HCT116 (cell line): ENCODE measurements at places on chromosomes 5 and 9.

- DNase-seq, result no peak
Observed at GRCh38 chr5:61281686-61282085, 50.4 kb upstream of the ZSWIM6 start.

DNA sequence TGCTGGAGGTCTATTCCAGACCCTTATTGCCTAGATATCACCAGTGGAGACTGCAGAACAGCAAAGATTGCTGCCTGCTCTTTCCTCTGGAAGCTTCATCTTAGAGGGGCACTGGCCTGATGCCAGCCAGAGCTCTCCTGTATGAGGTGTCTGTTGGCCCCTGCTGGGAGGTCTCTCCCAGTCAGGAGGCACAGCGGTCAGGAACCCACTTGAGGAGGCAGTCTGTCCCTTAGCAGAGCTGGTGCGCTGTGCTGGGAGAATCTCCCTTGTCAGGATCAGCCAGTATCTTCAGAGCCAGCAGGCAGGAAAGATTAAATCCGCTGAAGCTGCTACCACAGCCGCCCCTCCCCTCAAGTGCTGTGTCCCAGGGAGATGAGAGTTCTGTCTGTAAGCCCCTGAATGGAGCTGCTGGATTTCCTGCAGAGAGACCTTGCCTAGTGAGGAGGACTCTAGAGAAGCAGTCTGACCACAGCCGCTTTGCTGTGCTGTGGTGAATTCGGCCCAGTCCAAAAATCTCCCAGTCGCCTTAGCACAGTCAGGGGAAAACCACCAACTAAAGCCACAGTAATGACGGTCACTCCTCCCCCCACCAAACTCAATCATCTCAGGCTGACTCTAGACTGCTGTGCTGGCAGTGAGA lies 124.1 kb downstream of the JAKMIP2 start:
- DNase-seq, result no peak

- DNase-seq, result no peak
Observed at GRCh38 chr5:157978061-157978460, 119.1 kb upstream of the CLINT1 start.

DNA sequence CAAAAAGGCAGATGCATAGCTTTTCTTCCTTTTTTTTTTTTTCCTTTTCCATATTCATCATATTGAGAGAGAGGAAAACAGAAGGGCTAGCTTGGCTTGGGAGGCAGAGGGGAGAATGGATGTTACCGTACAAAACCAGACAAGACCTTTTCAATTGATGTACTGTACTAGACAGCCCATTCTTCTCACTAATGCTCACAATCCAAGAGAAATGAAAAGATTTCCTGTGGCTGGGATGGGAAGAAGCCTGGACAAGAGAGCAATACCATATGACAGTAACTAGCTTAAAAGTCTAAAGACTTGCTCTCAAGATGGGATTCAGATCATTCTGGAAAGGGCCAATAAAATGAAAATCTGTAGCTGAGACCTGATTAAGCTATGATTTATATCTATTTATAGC lies 3.4 kb downstream of the CEMIP2 start:
- DNase-seq, result no peak

DNA sequence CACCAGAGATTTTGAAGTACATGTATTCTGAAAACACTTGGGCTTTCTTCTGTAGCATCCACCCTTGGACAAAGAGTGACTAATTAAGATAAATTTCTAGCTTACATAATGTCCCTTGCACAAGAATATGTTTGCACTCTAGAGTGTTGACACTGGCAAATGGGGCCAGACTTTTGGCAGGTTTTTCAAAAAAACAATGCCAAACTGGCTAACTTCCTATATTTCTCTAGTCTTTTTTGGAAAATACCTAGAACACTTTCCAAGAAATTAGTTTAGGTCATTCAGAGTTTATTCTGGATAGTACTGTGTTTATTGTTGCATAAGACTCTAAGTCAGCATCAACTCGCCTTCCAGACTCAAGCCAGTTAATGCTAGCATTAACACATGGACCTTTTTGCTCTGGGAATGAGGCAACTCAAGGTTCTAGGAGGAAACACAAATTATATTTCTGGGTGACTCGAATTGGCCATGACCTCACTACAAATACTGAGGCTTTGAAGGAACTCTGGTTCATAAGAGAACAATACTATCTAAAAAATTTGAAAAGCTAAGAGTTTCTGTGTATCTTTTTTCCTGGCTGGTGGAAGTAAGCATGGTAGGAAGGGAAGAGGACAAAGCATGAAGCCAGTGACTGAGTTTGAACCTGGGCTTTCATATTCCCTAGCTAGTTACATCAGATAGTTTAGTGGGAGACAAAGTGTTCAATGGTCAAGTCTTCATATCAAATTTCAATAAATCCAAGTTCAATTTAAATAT lies 101.6 kb downstream of the NREP start:
- DNase-seq, result no peak

DNA sequence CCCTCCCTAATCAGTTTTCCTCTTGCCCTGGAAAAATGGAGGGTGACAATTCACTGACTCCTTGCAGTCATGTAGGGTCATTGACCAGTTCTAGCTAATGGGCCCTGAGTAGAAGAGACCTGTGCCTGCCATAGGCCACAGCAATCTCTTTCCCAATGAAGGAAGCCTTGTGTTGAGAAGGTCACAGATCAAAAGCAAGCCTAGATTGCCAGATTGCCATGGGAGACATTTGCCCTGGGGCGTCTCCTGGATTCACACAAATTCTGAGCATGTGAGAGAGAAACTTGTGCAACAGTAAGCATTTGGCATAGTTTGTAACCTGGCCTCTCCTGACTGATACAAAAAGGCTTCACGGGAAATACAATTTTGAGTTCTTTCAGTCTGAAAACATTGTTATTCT lies 148.0 kb downstream of the NUDT12 start:
- DNase-seq, result no peak

- no peak for DNase-seq
Observed at GRCh38 chr5:128409166-128409800, 128.8 kb downstream of the FBN2 start.

- DNase-seq, result no peak
Observed at GRCh38 chr9:69279084-69279731, 45.8 kb upstream of the ENTREP1 start.

DNA sequence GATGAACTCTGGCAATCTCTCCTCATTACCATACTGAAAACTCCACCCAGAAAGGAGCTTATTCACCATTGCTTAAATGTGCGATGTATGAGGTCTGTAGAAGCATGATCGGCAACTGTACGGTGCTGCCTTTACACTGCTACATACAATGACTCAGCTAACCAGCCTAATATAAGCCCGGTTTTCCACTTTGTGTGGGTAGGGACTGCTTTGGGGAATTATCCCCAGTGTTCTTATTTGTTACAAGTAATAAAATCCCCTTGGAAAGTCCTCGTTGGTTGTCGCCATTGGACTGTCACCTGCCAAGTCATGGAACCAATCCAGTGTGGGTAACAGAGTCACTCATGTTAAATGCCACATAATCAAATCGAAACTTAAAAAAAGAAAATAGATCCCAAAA lies 23.5 kb upstream of the TENT2 start:
- DNase-seq, result no peak

DNA sequence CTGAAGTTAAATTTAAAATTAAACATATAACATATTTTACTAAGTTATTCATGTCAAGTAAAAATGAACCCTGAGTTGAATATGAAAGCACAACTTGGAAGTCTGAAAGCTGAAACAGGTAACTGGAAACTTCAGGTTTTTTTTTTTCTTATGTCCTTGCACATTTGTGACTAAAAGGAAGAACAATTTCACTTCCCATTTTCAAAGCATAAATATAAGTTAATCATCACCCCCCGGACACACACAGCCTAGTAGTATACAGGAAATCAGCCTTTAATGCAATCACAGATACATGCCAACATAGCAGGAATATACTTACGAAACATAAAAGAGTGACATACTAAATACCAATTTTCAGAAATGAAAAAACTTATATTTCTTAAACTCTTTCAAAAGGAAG lies 225.9 kb downstream of the RFX3 start:
- no peak for DNase-seq

DNA sequence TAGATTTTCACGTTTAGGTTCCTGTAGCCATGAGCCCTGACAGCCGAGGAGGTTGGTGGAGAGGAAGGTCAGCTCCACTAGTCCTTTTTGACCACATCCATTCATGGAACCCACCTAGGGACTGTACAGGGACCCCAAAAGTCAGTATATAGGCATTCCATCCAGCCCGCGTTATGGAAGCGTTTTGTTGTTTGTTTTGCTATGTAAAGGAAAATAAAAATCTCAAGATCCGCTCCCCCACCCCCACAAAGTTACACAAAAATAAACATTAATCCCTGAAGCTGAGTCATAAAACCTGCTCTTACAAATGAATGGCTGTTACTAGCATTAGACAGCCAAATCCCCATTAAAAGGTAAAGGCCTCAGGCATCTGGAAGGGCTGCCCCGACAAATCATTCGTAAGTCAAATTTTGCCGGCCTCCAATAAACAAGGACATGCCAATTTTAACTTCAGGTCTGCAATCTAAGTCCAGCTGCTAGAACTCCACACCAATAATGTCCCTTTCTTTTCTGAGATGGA lies 292.9 kb downstream of the MED10 start:
- no peak for DNase-seq

DNA sequence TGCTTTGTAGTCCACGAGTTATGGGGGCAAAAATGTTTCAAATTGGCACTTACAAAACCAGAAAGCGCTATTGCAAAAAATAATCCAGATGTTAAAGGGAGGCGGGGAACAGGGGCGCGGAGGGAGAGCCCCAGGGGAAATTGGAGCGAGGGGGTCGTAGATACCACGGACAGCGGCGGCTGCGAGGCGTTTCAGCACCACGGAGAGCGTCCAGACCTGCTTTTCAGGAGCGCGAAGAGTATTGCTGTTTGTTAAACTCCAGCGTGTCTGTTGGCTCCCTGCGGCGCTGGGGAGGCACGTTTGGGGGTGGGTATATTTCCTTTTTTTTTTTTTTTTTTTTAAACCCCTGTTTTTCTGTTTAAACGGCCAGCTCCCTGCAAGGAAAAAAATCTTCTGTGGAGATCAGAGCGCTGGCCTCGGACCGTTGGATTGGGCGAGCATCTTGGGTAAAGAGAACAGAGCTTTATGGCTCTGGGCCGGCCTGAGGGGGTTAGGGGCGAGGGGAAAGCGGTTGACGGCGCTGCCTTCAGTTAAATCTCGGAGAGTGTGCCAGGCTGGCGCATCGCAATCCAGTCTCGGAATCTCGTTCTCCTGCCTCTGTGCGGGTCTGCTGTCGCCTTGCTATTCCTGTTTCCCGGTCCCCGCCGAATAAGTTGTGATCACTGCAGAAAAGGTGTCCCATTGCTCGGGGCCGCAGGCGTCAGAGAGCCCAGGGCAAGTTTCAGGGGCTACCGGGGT lies at the start of gene GLRA1:
TSS of gene GLRA1 (minus strand) at position 288 of the 738 bp plus-strand sequence. CDS start 302 bp downstream, outside the sequence.
- no peak for DNase-seq

GRCh38 chr5:153794327-153794726 lies 244.4 kb downstream of the FAM114A2 start:
- no peak for DNase-seq

GRCh38 chr5:111699324-111699723 lies 57.7 kb downstream of the NREP start:
- no peak for DNase-seq

GRCh38 chr9:133634081-133634691 lies 2.0 kb upstream of the DBH start:
- no peak for DNase-seq

DNA sequence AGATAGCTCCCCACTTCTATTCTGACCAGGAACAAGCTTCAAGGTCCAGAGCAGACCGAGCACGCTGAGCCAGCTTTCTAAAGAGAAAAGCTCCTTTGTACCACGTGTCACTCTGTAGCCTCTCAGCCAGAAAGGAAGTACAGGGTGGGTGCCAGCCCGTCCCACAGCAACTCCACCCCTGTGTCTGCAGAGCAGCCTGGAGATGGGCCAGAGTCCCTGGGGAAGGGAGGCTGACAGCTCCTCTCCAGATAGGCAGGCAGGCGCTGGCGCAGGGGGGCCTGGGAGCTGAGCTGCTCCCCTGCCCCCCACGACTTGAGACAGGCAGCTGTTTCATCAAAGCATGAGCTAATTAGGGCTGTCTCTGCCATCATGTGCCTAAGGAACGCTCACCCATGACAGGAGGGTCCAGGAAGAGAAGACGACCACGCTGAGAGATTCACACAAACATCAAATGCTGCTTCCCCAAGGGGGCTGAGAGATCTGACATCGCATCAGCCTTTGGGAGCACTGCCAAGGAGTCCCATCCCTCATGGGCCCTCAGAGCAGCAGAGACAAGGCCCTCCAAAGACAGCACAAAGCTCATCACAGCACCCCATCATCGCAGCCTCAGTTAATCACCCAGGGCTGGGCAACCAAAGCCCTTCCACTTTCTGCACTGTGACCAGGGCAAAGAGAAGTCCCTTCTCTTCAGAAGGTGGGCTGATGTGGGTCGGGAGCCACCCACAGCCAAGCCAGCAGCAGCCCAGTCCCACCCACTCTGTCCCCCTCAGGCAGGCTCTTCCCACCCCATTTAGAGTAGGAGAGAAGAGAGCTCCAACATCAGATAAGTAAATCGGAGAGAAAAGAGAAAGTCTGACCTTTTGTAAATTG lies 78.5 kb upstream of the LRRTM2 start:
- no peak for DNase-seq

- DNase-seq, result no peak
Observed at GRCh38 chr5:74424162-74424868, 216.2 kb downstream of the ENC1 start.

DNA sequence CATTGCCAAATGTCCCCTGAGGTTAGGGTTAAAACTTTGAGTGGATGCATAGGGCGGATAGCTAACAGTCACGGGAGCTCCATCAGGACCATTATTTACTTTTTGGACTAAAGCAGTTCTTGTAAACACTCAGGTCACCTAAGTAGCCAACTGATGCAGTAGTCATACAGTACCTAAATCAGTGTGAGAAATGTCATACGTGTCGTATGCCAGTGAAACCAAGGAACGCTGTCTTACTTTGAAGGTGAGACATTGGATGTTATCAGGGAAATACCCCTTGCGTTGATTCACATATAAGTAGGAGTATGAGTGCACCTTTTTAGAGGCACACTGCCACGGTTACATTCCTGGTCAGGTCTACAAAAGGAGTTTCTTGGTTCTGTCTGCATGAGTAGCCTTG lies 101.9 kb downstream of the LNPEP start:
- no peak for DNase-seq

- DNase-seq, result no peak
Observed at GRCh38 chr5:87340716-87341115, 72.0 kb downstream of the CCNH start.

DNA sequence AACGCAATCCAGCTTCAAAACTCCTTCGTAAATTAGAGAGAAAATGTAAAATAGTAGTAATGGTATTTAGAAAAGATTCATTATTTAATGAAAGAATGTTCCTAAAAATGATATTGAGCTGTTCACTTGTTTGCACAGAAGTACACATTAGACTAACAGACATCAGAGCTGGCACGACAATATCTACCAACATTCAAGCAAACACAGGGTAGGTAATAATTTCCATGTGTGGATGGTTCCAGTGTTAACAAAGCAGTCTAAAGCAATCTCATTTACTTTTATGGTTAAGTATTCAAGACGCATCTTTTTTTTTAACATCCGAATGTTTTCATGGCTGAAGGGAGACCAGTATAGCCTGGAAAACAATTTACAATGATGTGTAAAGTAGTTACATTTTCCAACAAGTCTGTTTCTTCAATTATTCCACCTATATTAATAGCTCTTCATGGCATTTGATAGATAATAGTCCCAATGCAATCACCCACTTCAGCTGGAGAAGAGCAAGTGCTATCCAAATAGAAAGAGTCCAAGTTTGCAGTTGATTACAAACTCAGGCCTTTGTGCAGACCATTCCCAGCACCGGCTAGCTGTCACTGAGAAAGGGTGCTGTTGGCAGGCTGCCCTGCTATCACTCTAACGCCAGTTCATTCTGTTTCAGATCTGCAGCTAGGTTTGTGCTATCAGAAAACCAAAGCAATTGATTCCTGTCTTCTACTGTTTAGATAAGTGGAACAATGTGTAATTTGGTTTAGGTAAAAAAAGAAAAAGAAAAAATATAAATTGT lies 458.8 kb downstream of the DTWD2 start:
- no peak for DNase-seq
